ENCODE measurements at places on chromosomes 6 and 20. TPM values are rescaled to one million over a fixed set of nuclear protein-coding genes. Genes with fewer than 3 reads are reported as not detected.

DNA sequence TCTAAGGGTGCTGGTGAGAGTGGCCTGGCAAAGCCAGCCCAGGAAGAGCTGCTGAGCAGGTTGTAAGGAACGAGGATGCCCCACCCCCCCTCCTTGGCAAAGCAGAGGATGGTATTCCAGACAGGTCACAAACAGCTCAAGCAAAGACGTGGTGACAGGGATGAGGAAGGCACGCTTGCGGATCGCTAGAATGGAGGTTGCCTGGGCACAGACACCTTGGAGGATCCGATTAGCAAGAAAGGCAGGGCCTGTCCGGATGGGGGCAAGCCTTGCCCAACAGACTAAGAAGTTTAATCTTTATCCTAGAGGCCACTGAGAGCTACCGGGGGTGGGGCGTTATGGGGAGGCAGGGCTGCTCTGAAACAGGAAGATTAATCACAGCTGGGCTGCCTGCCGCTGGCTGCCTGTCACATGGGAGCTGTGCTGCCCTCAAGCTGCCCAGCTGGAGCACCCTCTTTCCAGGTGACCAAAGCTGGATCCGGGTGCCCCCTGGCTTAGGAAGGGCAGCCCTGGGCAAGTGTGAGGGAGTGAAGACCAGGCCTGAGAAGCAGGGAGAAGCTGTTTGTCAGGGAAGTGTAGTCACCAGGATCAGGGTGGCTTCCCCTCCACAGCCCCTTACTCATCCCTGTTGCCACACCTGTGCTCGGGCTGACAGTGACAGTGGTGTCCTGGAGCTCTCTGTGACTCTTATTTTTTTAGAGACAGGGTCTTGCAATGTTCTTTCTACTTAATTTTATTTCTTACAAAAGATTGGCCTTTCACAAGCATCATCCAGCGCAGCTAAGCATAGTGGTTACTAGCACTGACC lies 9.1 kb upstream of the MAPK13 start:
- no peak for DNase-seq

DNA sequence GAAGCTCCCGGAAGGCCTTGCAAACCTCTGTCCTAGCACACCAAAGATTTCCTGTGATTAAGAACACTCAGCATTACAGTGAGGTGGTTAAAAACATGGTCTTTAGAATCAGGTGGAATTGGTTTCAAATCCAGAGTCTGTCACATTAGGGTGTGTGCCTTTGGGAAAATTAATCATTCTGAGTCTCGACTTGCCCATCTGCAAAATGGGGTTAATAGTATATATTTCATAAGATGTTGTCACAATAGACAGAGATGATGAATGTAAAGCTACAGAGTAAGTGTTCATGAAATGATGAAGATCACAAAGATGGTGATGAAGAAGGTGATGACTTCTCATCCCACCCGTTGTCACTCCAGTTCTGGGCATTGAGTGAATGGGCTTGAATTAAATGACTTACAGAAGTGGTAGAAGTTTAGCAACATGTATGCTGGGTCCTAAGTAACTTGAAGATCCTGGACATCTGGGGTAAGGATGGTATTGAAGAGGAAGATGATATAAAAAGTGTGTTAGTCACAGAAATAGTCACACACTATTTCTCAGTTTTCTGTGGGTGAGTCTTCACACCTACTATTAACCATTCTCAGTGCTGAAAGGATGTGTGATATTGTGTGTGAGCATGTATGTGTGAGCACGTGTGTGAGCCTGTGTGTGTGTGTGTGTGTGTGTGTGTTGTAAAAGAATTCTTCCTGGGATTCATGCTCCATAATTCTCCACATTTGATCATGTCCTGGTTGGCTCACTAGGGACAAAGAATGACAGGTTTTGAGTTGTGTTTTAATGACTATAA lies 28.0 kb upstream of the NEDD9 start:
- no peak for DNase-seq

Gene OR2H1
- total RNA-seq = not detected

Gene TNFRSF21
- 6.7 TPM for total RNA-seq
